ENCODE measurements at places on chromosomes 7 and 10. TPM values are rescaled to one million over a fixed set of nuclear protein-coding genes. Genes with fewer than 3 reads are reported as not detected.

GRCh38 chr10:8269976-8270375 lies 215.5 kb downstream of the GATA3 start:
- DNase-seq: peak; percentile 15

DNA sequence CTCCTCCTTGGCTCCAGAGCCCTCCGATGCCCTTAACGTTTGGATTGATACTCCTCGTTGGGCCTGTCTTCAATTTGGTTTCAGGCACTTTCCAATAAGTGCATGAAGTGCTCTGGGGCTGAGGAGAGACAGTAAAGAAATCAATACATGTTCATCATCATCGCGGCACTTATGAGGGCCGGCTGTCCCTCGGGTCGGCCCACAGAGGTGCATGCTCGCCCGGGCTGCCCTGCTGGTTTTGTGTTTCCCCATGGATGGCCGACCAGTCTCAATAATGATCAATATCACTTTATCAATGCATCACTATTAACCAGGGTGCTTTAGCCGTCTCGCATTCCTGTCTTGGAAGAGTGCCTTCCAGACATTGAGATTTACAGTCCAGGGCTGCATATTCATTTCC lies 154.2 kb downstream of the EBF3 start:
- DNase-seq: no peak

DNA sequence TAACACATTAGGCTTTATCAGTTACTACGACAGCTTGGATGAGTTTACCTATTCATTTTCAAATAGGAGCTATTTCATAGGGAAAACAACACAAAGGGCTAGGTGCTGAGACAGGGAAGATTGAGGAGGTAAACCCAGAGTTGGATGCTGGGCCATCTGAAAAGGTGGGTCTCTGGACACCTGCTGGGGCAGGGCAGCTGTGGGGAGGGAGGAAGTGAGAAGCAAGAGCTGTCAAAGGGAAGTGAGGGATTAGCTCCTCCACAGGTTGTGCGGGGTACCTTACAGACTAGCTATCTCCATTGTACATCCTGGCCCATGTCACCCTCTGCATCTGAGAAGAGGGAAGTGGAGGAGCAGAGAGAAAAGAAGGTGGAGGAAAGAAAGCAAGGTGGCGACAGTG lies 48.9 kb downstream of the BLNK start:
- no peak for DNase-seq

- DNase-seq: no peak
Measured at GRCh38 chr10:124574456-124575070, 112.9 kb downstream of the LHPP start.

GRCh38 chr7:2802504-2803341 lies 41.4 kb downstream of the GNA12 start:
- DNase-seq: peak; percentile 53

DNA sequence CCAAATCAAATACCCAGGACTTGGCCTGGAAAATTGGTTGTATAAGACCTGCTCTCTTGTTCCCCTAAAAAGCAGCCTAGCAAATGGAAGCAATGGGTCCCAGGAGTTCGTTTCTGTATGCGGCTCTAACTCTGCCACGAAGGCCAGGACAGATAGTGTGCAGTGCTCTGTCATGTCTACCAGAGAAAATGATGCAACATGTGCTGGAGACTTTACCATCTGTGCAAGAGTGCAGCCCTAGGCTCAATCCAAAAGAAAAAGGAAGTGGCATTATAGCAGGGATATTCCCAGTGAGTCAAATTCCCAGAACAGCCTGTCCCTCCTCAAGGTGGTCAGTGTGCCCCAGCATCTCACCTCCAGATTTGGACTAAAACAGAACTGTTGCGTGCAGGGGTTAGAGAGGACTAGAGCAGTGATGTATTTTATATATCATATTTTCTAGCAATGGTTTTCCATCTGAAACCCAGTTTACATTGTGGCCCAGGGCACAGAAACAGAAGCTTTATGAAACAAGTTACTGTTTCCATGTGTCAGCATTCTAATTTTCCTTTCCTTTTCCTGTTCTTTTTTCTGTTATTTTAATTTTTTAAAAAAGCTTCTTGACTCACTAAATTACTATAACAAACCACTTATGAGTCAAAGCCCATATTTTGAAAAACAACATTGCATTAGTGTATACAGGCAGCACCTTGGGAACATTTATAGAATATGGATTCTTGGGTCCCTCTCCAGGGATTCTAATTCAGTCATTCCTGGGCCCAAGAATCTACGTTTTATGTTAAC lies 311.2 kb downstream of the RNLS start:
- DNase-seq: no peak

GRCh38 chr10:51744235-51745000 lies 45.0 kb upstream of the CSTF2T start:
- no peak for DNase-seq

DNA sequence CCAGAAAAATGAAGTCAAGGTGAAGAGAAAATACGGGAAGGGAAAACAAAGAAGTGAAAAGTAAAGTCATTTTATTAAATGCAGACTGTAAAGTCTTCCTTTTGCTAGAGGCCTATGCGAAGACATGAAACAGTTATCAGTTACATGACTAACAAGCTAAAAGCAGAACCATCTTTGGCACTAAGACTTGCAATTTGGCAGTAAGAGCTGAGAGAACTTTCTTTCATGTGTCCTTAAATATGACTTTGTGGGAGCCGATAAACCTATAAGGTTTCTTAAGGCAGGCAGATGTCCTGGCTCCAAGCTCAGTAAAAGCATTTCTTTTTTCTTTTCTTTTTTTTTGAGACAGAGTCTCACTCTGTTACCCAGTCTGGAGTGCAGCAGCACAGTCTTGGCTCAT lies 10.4 kb downstream of the ANLN start:
- no peak for DNase-seq

GRCh38 chr10:70378122-70378521 lies 4.3 kb downstream of the LRRC20 start:
- DNase-seq: peak; percentile 81

DNA sequence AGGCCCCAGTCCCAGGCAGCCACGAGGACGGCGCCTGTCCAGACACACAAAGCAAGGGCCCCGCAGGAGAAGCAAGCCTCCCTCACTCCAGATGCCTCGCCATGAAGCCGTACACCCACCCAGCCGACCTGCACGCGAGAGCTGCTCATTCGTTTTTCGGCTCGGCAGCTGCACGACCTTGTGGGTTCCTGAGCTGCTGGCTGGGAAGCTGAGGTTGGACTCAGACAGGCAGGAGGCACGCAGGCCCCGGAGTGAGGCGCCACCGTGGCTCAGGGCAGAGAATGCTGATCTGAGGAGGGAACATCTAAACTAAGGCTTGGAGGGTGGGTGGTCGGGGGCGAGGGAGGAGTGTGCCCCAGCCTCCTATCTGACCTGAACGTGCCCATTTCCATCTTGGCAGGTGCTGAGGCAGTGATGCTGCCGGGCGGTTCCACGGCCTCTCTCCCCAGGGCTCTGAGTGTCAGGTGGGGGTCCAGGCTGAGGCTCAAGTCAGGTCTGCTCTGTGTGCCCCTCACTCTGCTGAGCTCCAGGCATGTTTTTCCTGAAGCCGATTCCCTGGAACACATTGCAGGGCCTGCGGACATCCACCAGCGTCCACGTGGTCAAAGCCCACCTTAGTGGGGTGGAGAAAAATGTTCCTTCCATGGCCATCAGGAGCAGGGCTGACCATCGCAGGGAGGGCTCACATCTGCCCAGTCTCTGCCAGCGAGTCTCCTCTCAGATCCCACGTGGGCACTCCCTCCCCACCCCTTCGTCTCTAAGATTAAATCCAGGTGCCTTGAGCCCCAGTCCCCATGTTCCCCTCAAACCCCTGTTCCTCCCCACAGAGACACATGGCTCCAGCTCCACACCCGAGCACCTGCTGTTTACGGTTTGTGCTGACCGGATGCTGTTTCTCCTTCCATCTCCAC lies 28.1 kb upstream of the FAM20C start:
- no peak for DNase-seq

GRCh38 chr7:47254081-47254977 lies 327.6 kb downstream of the TNS3 start:
- peak; percentile 59 for DNase-seq

DNA sequence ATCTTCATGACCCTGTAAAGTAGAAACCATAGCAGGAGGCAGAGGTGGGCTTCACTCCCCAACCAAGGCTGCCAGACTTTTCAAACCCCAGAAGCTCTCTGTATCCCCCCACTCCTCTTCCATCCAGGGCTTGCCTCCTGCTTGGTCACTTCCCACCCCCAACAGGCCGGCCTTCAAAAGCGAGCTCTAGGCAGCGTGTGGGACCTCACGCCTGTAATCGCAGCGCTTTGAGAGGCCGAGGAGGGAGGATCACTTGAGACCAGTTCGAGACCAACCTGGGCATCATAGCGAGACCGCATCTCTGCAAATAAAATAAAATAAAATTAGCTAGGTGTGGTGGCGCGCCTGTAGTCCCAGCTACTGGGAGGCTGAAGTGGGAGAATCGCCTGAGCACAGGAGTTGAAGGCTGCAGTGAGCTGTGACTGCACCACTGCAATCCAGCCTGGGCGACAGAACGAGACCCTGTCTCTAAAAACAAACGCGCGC lies 743 bp upstream of the POR start:
- no peak for DNase-seq

- no peak for DNase-seq
Measured at GRCh38 chr7:139232377-139232717, 1.3 kb downstream of the UBN2 start.

DNA sequence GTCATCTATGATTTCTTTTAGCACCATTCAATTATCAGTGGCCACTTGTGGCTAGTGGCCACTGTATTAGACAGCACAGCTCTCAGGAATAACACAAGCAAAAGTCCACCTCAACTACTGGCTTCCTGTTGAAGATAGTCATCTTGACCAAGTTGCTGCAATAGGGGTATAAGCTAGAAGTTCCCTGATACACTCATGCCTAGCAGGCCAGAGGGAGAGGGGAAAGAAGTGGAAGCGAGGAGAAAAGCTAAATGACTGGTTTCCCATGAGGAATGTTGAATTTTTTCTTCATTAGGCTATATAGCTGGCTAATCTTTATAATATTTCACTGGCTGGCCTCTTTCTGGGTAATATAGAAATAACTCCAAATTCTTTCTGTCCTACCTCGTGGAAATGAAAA lies 327.5 kb upstream of the MEOX2 start:
- DNase-seq: no peak

- DNase-seq: no peak
Measured at GRCh38 chr10:123463698-123464097, 202.5 kb upstream of the GPR26 start.

Gene LHFPL3
- polyA plus RNA-seq: not detected

Gene ZNF518A
- 8.7 TPM for polyA plus RNA-seq

Gene PON3
- 49.0 TPM for polyA plus RNA-seq

Gene PNLIPRP3
- polyA plus RNA-seq: not detected
